ENCODE measurements at places on chromosomes 4 and X. TPM values are rescaled to one million over a fixed set of nuclear protein-coding genes. Genes with fewer than 3 reads are reported as not detected.

DNA sequence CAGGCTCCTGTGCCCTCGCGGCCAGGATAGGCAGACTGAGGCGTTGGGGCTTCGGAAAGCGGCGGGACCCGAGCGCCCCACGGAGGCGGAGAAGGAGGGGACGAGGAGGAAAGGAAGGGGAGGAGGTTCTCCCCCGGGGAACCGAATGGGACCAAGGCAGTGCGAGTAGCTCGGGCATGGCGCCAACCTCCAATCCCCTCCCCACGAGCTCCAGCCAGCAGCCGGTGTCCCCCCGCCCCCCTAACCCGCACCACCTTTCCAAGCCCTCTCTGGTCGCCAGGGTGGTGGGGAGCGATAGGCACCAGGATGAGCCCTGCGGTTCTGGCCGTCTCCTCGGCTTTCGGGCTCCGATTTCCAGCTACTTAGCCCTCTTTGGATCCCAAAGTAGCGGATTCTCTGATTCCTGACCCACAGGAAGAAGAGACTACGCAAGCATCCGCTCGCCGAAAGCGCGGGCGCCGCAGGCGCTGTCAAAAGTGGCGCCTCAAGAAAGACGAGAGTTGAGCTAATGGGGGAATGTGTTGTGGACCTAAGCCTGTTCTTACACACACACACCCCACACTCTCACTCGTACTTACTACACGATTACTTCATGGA is 15.2 kb upstream of the ZIC3 start:
- H3K36me3 ChIP-seq, result no peaks in the 10 kb centered on the region
- H3K4me1 ChIP-seq, result no peaks in the 10 kb centered on the region
- H3K27me3 ChIP-seq, result no peaks in the 10 kb centered on the region
- H3K27ac ChIP-seq, result no peak overlapping the region
- no peak overlapping the region for H3K4me3 ChIP-seq

DNA sequence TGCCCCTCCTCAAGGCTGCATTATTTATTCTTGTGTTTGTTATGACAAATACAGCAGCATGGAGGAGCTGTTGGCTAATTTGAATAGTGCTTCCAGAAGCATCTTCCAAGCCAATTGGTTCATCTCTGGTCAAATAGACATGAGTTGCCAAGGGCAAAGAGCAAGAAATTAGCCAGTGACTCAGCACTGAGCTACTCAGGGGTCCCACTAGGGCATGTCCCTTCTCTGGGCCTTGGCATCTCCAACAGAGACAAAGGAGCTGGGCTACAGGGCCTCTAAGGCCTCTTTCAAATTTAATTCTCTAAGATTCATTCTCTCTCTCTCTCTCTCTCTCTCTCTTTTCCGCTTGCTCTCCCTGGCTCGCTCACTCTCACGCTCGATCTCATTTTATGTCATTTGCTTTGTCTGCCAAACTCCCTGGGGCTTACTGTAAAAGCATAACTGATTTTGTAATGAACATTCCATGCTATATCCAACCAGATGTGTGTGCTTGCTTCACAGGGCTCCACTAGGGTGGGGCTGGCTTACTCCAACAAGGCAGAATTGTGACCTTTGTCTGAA is 86.7 kb upstream of the MAGEA4 start:
- DNase-seq, result no peak
- H3K36me3 ChIP-seq, result no peaks in the 10 kb centered on the region
- H3K27ac ChIP-seq, result peak overlapping the region; percentile 73
- peaks cover 20% of the 10 kb centered on the region for H3K4me1 ChIP-seq

- no peak overlapping the region for H3K27ac ChIP-seq
- no peaks in the 10 kb centered on the region for H3K27me3 ChIP-seq
- H3K4me1 ChIP-seq, result peaks cover 3% of the 10 kb centered on the region
- no peak overlapping the region for H3K4me3 ChIP-seq
- DNase-seq, result peak; percentile 66
Measured at GRCh38 chrX:71147496-71148277, 3.0 kb downstream of the NLGN3 start.

DNA sequence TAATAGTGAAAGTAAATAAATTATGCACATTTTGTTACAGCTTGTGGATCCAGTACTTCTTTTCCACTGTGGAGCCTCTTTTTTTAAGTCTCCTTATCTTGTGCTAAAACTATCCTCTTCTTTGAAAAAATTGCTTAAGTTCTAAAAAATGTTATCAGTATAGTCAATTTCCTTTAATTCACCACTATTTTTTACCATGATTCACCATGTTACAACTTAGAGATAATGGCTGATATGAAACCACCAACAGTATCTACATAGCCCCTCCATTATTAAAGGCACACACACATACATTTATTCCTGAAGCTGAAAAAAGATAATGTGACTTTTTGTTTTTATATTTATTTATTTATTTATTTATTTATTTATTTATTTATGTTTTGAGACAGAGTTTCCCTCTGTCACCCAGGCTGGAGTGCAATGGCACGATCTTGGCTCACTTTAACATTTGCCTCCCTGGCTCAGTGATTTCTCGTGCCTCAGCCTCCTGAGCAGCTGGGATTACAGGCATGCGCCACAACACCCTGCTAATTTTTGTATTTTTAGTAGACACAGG is 243.2 kb downstream of the SPOCK3 start:
- H3K27me3 ChIP-seq, result no peaks in the 10 kb centered on the region
- H3K4me1 ChIP-seq, result no peaks in the 10 kb centered on the region
- H3K27ac ChIP-seq, result no peak overlapping the region

GRCh38 chrX:139766545-139766983 is 58.6 kb upstream of the MCF2 start:
- H3K27ac ChIP-seq, result no peak overlapping the region
- no peak for DNase-seq
- H3K27me3 ChIP-seq, result no peaks in the 10 kb centered on the region
- H3K36me3 ChIP-seq, result peaks cover 7% of the 10 kb centered on the region
- H3K4me3 ChIP-seq, result no peak overlapping the region
- no peaks in the 10 kb centered on the region for H3K4me1 ChIP-seq

DNA sequence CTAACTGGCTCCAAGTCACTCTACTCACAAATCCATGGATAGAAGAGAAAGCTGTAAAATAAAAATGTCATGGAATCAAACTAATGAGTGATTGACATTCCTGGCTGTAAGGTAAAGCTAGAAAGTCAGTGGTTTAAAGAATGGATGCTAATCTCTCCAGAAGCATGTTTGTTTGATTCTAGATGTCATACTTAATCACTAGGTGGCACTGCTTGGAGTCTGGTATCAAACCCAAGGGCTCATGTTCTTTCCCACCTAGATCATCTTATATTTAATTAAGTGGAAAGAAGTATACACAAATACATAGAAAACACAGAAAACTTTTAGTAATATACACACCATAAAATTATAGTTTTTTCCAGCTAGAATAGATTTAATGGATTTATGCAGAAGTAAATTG is 2666.6 kb downstream of the PCDH7 start:
- H3K27ac ChIP-seq, result no peak overlapping the region
- H3K4me3 ChIP-seq, result no peak overlapping the region
- H3K36me3 ChIP-seq, result no peaks in the 10 kb centered on the region
- no peaks in the 10 kb centered on the region for H3K27me3 ChIP-seq
- no peak for DNase-seq

DNA sequence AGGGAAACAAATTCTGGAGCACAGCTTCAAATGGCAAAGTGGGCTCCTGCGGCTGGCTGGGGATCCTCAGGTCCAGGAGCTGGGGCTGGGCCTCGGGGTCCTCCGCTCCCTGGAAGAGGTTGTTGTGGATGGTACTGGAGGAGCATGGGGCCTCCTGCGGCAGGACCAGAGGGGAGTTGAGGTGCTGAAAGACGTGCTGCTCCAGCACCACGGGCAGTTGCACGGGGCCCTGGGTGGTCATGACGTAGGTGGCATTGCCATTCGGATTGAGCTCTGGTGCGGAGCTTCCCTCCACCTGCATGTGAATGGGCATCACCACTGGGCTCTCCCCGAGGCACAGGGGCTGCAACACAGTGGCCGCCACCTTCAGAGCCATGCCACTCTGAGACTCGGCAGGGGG is 59.7 kb downstream of the RAI2 start:
- H3K4me3 ChIP-seq, result no peak overlapping the region
- H3K27ac ChIP-seq, result no peak overlapping the region
- H3K27me3 ChIP-seq, result peaks cover 3% of the 10 kb centered on the region
- no peaks in the 10 kb centered on the region for H3K36me3 ChIP-seq
- no peaks in the 10 kb centered on the region for H3K4me1 ChIP-seq
- no peak for DNase-seq

GRCh38 chrX:45807572-45808425 is 607.1 kb upstream of the DIPK2B start:
- H3K4me3 ChIP-seq, result peak overlapping the region; percentile 49
- peak; percentile 54 for DNase-seq
- peak overlapping the region; percentile 99 for H3K27ac ChIP-seq
- H3K4me1 ChIP-seq, result peaks cover 70% of the 10 kb centered on the region

DNA sequence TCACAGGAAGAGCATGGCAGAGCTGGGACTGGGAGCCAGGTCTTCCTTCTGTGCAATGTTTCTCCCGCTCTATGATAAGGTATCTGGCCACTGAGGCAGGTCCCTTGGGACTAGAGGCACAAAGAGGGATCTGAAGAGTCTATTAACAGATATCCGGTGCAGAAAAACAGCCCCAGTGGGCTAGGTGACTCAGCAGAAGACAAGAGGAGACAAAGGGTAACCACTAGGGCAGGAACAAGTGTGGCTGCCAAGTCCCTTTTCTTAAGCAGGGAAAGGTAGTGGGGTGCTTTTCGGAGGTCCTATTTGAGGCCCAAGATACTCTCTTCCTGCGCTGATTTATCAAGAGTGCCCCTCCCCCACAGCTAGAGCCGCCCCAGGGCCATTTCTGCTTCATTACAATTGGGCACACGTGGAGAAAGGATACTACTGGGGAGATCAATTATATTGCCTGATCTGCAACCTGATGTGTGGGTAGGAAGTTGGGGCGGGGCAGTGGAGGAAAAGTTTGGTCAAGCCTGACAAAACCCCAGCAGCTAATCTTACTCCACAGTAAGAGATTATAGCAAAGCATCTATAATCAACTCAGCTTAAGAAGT is at the start of gene DGAT2L6:
Gene DGAT2L6, plus strand, starts transcription at position 546 of the 596 bp plus-strand sequence. CDS start 100 bp downstream, outside the sequence.
- H3K36me3 ChIP-seq, result no peaks in the 10 kb centered on the region
- H3K27me3 ChIP-seq, result no peaks in the 10 kb centered on the region
- no peak for DNase-seq
- no peak within 1 kb of the TSS for H3K4me3 ChIP-seq
- H3K27ac ChIP-seq, result no peak within 1 kb of the TSS

The USP17L11 gene
- total RNA-seq, result not detected

Data from osteoblast (primary cell).